ENCODE measurements at places on chromosomes 12 and 14.

DNA sequence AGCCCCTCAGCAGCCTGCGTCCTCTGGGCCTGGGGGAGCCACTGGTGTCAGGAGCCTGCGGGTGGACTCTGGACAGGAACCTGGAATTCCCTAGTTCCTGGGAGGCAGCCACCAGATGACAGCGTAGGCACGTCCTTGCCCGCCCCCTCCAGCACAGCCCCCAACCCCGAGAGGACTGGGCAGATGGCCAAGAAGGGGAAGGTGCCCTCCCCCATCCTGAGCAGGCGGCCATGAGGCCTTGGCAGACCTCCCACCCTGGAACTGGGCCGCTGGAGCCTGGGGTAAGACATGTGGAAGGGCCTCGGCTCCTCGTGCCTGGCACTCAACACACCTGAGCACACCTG lies 60.4 kb upstream of the FBRSL1 start:
- no peak for DNase-seq

DNA sequence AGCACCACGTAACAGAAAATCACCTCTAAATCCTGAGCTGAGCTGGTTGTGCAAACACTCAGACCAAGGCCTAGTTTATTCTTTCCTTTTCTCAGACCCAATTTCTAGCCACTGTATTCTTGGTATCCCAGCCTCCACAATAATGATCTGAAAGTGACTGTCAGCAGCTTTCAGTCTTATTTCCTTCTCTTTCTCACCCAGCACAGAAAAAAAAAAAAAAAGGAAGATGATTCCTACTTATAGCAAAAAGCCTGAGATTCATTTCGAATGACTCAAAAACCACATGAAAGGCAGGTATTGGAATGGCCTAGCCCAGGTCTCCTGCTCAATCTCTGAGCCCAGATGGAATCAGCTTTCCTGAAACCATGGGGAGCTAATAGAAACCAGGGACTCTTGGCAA lies 298.6 kb upstream of the PPFIA2 start:
- no peak for DNase-seq

DNA sequence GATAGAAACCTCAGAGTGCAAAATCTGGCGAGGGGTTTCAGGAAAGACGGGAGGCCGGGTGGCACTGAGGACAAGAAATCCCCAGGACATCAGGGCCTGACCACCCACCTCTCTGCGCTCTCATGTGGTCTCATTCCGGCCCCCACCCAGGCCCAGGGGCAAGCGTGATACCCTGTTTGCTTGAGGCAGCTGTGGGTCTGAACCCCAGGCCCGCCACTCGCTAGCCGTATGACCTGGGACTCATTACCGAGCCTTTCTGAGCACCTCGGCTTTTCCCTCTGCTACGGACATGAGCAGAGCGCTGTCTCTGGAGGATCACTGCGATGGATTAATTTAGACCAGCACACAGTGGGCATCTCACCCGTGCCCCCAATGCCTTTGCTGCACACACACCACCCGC lies 25.5 kb upstream of the BCDIN3D start:
- peak; percentile 7 for DNase-seq

DNA sequence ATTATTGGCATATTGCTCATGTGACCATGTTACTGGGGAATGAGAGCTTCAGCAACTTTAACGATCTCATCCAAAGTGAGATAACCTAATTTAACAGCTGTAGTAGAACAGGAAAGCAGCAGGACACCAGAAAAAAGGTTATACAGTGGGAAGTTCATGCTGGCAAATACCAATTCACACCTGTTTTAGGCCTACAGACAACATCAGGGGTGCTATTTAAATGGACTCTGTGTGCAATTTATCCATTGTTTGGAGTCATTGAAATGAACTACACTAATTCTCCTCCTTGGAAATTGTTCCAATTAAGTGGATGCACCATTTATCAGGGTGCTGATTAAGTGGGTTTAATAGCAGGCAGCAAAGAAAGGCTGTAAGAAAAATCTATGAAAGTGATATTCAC lies 424.4 kb upstream of the LMO3 start:
- no peak for DNase-seq

DNA sequence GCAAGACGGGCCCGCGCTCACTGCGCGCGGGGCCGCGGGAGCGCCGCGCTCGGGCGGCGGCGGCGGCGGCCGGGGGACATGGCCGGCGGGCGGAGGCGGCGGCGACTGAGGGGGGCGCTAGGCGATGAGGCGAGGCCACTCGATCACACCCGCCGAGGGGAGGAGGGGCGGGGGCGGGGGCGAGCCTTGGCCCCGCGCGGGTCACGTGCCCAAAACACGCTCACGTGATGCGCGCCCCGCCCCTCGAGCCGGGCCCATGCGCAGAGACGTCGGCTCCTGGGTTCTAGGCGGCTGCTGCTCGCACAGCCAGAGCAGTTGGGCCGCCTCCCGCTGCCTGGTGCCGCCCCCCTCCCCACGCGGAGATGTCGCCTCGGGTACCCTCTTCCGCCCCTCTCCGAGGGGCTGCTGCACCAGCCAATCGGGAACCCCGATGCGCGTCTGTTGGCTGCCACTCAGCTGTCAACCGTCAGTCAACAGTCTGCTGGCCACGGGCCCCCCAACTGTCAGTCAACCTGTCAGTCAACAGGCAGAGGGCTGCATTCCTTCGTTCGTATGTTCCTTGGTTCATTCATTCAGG lies at the start of gene SPPL3:
SPPL3 (minus strand) TSS at position 162 of the 577 bp plus-strand sequence. CDS start 491 bp downstream, outside the sequence.
- peak; percentile 68 for DNase-seq

GRCh38 chr12:107196681-107197080 lies 103.3 kb upstream of the CRY1 start:
- DNase-seq = peak; percentile 61

DNA sequence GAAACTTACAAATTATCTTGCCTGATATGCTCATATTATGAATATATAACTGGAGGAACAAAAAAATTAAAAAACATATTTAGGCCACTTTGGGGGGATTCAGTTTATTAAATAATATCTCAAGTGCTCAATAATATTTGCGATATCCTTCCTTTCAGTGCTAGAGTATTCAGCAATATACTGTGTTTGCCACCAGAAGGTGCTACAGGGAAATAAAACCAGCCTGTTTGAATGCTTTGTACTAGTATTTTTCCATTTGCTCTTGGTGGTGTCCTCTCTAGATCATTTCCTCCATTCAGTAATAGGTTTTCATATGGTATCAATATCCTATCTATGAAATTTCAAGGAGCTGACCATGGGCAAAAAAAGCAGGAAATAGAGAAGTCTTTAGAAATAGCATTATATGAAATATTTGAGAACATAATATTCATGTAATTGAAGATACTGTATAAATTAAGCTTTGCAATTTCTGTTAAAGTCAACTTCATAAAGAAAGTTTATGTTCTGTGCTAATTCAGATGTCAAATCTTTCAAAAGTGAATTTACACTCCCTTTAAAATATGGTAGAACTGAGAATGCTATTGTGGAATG lies 106.2 kb upstream of the NAV3 start:
- peak; percentile 75 for DNase-seq

GRCh38 chr14:31070431-31070830 lies 44.3 kb upstream of the STRN3 start:
- peak; percentile 97 for DNase-seq

DNA sequence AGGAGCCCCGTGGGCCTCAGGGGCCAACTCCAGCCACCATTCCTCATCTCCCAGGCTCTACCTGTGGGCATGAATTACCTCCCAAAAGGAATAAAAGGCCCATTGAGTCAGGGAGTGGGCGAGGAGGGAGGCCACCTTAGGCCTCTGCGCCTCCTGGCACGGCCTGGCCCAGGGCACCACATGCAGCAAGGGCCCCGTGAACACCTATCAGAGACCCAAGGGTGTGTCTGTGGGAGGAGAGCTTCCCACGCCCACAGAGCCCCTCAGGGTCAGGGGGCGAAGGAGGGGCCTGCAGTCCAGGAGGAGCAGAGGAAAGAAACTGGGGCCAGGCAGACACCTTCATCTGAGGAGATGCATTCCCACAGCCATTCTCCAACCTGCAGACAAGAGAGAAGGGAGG lies 12.2 kb downstream of the RAPGEF3 start:
- no peak for DNase-seq

DNA sequence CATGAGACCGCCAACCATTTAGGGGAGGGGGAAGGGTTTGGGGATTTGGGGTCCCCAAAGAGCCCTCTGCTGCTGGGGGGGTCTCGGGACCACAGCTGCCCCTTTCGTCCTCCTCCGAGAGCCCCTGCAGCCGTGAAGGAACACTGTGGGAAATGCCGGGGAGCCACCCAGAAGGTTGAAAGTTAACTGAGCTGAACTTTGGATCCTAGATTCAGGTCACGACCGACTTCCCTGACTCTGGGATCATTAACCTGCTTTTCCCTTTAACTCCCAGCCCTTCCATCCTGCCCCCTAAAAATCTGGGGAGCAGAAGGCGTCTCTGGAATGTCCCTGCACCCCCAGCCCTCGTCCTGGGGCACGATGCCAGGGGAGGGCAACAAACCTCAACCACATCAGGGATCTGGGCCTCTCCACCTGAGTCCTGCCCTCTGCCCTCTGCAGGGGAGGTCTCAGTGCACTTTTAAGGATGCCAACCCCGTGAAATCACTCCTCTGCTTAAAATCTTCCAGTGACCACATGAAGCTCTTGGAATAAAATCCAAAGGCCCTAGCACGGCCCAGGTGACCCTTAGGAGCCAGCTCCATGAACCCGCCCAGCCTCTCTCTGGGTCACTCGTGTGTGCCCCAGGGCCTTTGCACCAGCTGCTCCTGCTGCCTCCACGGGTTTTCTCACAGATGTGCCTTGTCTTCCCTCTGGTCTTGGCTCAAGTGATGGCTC lies 95.0 kb downstream of the RFLNA start:
- no peak for DNase-seq

DNA sequence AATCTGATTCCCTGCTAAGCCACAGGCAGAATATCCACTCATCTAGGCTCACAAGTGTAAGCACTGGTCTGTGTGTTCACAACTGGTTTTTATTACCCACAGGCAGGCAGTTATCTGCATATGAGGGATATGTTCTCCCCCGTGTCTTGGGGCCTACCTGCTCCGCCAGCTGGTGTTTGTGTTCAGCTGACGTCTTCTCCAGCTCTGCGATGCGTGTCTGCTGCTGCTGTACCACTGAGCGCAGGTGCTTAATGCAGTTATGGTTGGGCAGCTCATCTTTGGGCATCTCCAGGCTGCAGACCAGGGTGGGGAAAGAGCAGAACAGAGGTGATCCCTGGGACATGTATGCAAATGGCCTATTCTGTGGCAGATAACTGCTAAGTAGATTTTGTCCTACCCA lies 13.7 kb downstream of the RNF41 start:
- no peak for DNase-seq

- DNase-seq = peak; percentile 67
Observed at GRCh38 chr12:104669851-104670337, 213.1 kb downstream of the CHST11 start.

- peak; percentile 50 for DNase-seq
Observed at GRCh38 chr12:105954951-105955931, 183.5 kb downstream of the NUAK1 start.

DNA sequence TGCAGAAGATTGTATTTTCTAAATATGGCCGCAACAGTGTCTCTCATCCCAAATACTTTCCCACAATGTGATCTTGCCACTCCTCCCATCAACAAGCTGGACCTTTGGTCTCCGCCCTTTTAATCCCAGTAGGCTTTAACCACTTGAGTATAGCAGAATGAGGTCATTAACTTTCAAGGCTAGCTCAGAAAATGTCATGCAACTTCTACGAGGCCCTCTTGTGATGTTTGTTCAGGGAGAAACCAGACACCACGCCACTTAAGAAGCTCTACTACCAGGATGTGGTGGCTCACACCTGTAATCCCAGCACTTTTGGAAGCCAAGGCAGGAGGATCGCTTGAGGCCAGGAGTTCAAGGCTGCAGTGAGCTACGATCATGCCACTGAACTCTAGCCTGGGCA lies 20.1 kb upstream of the OR6J1 start:
- no peak for DNase-seq

GRCh38 chr12:123894823-123895345 lies 77.7 kb downstream of the CCDC92 start:
- no peak for DNase-seq

DNA sequence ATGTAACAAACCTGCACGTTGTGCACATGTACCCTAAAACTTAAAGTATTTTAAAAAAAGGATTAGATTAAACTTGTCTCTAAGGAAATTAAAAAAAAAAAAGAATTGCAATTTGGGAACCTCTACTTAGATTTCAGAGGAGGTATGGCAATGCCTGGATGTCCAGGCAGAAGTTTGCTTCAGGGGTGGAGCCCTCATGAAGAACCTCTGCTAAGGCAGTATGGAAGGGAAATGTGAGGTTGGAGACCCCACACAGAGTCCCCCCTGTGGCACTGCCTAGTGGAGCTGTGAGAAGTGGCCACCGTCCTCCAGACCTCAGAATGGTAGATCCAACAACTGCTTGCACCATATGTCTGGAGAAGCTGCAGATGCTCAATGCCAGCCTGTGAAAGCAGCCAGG lies 279.6 kb upstream of the CCDC196 start:
- no peak for DNase-seq

GRCh38 chr14:96066976-96067375 lies 27.8 kb downstream of the C14orf132 start:
- no peak for DNase-seq

- DNase-seq = no peak
Observed at GRCh38 chr14:90408713-90409112, 11.9 kb downstream of the CALM1 start.

DNA sequence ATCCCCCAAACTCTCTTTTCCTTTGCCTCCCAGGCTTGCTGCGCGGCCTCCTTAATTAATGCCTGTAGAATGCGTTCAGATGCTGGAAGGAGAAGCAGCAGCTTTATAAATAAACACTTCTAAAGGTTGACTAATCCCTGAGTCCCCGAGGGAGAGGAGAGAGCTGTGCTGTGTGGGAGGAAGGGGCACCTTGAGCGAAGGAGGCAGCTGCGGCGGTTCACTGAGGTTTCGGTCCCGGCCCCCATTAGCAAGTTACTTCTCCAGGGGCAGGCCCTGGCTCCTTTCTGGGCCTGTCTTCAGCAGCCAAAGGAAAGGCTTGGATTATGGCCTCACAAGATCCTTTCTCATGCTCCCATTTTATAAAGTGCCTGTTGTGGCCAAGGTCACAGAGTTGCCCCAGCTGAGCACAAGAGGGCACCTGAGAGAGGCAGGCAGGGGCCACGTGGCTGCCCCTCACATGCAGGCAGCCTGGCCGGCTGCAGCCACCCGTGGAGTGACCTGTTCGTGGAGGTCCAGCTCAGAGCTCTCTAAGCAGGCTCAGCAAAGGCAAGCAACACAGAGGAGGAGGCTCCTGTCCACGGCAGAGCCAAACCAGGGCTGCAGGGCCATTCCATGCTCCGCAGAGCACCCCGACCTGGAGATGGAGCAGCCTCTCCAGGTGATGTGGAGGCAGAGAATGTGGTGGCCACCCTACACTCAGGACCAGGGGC lies 15.0 kb upstream of the CACNA2D4 start:
- peak; percentile 13 for DNase-seq

All from fibroblast of the aortic adventitia (primary cell).